ENCODE measurements at places on chromosomes 3 and 15.

- DNase-seq, result peak; percentile 57
Observed at GRCh38 chr3:128784232-128784631, 58.2 kb downstream of the RAB7A start.

GRCh38 chr3:4794331-4794730 lies 184.9 kb upstream of the BHLHE40 start:
- DNase-seq, result no peak

GRCh38 chr3:19455546-19455945 lies 307.2 kb downstream of the KCNH8 start:
- no peak for DNase-seq

DNA sequence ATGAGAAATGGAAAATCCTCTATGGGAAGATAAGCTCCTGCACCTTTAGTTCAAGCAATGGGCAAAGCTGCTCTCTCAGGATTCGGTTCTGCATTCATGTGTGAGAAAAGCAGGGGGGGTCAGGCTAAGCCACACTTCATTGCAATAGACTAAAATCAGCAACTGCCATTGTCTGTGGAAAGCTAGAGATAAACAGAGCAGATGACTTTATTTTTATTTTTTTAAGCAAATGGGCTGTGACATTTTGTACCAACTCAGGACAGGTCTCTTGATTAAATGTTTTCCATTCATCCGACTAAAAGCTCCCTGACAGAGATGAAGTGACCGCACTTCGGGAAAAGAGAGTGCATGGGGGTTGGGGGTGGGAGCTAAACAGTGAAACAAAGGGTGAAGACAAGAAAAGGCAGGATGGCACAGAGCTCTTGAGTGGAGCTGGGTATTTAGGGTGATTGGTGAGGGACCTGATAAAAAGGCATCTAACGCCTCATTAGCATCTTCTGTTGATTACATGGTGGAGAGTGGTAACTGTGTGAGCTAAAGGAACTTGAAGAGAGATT lies 987.4 kb downstream of the TUSC7 start:
- DNase-seq, result no peak

Data from activated T-cell treated with anti-CD3 and anti-CD28 coated beads, Interleukin-2, amount 50 U/mL, for 1 hour (primary cell).